ENCODE measurements at places on chromosomes 4 and X.

- no peak for DNase-seq
Observed at GRCh38 chrX:154486396-154487207, at the start of gene UBL4A. Gene UBL4A, minus strand, starts transcription at chrX:154486615. Its CDS starts 31 bp downstream, at chrX:154486584.

- no peak for DNase-seq
Observed at GRCh38 chr4:3176367-3177229, 72.4 kb upstream of the MSANTD1 start.

- no peak for DNase-seq
Observed at GRCh38 chr4:133452678-133453077, 303.6 kb downstream of the PCDH10 start.

DNA sequence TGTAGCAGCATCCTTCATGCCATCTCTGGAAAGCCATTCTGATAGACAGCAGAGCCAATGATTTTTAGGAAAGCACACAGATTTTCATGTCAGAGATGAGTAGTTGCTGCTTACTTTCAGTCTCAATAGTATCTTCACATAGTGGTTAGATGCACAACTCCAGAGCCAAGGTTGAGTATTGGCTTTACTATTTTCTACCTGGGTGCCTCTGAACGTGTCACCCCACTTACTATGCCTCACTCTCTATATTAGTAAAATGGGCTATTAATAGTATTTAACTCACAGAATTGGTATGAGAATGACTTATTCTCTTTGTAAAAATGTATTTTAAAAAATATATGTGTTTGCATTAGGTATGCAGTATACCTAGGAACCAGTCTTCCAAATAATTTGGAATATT lies 108.8 kb upstream of the STIM2 start:
- DNase-seq: no peak

DNA sequence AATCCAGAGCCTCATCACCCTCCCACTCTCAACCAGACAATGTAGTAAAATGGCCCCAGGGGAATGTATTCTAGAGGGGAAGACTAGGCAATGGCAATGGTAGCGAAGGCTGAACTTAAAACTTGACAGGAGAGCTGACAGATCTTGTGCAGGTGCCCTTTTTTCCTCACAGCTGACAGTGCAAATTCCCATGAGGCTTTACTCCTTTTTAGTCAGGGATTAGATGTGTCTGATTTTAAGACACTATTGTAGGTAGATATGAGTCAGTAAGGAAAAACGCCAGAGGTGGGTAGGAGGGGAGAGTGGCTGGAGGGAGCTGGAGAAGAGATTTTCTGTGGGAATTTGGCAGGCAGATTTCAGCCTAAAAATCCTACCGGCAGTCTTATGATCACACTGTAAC lies 10.7 kb downstream of the CAPN6 start:
- no peak for DNase-seq

DNA sequence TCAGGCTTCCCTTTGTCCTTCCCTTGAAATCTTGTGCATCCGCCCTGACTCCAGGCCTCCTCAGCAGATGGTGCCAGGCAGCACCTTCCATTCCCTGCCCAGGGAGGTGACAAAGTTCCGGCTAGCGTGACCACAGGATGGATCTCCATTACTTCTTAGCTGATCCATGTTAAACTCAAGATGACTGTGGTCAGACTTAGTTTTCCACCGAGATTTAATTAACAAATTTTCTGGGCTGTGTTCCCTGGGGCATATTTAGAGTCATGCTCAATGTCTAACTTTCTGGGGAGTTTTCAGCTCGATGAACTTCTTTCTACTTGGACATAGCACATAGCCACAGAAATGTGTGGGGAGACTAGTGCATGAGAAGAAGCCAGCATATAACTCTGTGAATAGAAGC lies 215.1 kb upstream of the SFRP2 start:
- no peak for DNase-seq

- DNase-seq: no peak
Observed at GRCh38 chr4:142021181-142021580, 384.8 kb downstream of the IL15 start.

GRCh38 chr4:4980621-4981230 lies 38.5 kb downstream of the CYTL1 start:
- DNase-seq: no peak

DNA sequence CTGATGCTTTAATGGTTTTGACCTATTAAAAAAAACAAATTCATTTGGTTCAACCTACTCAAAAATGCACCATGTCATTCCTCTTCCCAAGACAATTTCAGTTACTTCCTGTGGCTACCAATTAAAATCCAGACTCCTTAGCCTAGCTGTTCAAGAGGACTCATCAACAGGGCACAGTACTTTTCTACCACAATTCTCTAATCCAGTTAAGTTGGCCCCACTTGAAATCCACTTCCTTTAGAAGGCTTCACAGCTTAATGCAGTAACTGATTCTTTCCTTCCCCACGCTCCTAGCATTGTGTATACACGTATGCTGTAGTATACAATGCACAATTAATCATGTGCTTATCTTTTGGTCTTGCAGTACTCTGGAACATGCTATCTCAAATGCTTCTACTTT lies 129.8 kb downstream of the UGT8 start:
- no peak for DNase-seq
